ENCODE measurements at places on chromosomes 1 and 21.

- DNase-seq, result no peak
These were observed 10.4 kb downstream of the TRABD2B start for GRCh38 chr1:47986761-47987200.

DNA sequence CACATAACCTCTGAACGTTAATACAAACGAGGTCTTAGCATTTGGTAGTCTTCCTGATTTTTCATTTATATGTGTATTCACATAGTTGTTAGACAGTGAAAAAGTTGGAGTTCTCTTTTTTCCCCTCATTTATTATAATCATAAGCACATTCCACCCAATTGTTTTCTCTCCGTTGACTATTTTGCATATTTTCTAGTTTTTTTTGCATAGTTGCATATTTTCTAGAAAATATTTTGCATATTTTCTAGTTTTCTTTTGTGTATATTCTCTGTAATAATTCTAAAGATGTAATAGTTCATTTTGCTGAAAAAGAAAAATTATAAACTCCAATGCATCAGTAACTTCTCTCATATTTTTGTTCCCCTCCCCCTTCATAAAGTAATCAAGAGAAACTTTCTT, 47.5 kb downstream of the FYB2 start:
- DNase-seq, result no peak

GRCh38 chr1:11682799-11683198, 1.9 kb upstream of the MAD2L2 start:
- no peak for DNase-seq

DNA sequence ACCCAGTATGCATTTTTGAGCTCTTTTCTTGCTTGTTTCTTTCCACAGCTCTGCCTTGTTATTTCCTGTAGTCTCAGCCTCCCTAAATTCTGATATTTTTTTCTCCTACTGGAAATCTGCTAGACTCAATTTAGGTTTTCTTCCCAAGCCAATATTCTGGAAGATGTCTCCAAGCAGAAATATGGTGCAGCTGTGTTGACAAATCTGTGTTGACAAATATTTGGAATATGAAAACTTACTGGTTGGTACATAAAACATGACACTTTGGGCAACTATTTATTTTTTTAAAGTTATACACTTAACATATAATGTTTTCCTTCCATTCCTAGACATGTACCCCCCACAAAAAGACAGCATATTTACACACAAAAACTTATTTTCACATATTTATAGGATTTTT, 1048.4 kb downstream of the NCAM2 start:
- no peak for DNase-seq

GRCh38 chr1:109488201-109488600, 4.5 kb downstream of the ATXN7L2 start:
- DNase-seq, result no peak

- no peak for DNase-seq
These were observed 45.4 kb downstream of the RPL5 start for GRCh38 chr1:92877081-92877711.

DNA sequence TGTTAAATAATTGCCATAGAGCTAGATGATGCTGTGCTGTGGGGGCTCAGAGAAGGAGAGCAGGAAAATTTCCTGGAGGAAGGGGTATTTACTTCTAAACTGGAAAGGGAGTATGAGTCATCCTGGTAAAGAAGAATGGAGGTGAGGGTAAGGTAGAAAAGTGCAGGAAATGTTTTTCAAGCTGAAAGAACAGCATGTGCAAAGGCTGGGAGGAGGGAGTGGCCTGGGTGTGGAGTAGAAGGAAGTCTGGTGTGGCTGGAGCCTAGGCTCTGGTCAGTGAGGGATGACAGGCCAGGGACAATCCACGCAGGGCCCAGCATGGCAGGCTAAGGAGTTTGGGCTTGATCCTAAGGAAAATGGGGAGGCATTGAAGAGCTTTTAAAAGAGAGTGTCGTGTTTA, 45.9 kb downstream of the MATN1 start:
- DNase-seq, result no peak

- DNase-seq, result no peak
These were observed 30.2 kb downstream of the PRDX6 start for GRCh38 chr1:173507205-173507846.

- no peak for DNase-seq
These were observed 7.2 kb downstream of the HLCS start for GRCh38 chr21:36959020-36959835.

DNA sequence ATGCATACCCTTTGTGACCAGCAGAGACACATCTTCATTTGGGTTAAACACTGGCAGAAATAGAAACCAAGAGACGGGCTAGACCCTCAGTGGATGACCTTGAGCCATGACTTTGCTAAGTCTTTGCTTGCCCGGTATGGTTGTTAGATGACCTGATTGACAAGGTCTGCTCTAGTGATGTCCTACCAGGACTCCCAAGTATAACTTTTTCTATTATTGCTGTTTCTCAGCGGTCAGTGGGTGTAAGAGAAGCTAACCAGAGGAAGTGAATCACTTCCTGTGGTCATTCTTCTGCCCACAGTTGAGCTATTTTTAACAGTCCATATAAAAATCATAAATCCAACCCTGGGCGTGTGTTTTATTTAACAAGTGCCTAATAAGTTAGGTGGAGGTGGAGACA, 126.2 kb upstream of the ETS2 start:
- DNase-seq, result no peak

- DNase-seq, result no peak
These were observed 988.1 kb upstream of the B3GALT2 start for GRCh38 chr1:194174528-194174927.

DNA sequence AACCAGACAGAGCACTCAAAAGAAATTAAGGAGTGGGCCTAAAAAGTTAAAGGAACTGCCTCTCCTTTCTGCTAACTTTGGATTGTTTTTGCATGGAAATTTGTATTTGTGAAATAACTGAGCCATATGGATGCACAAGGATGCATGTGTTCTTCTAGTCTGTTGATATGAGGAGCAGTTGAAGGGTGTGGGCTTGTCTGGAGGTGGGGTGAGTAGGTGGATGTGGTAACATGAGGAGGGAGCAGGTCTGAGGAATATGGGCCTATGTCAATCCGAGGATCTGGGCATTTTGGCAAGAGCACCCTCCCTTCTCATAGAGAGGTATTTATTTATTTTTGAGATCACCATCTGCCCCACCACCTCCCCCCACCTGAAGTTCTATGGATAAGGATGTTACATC, 13.4 kb downstream of the CACNA1E start:
- DNase-seq, result no peak

- DNase-seq, result no peak
These were observed 40.8 kb upstream of the KIRREL1 start for GRCh38 chr1:157952601-157953000.

GRCh38 chr1:94773931-94774422, 46.2 kb upstream of the SLC44A3 start:
- DNase-seq, result no peak

- DNase-seq, result no peak
These were observed 185.4 kb upstream of the AJAP1 start for GRCh38 chr1:4468804-4469514.

DNA sequence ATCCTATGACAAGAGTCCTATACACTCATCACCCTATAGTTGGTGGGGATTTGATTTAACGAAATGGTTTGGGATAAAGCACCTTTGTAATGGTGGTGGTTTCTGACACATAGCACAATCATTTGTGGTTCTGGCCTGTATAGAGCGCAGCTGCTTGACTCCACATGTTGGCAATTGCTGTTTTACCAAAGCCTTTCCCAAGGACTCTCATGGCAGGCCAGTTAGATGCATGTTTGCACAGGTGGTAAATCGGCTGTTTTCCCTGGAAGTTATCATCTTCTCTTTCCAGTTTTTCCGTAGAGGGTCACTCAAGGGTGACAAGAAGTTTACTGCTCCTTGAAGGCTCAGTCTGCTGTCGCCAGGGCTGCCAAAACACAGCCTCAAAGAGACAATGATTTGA, 17.1 kb upstream of the XPR1 start:
- no peak for DNase-seq

- no peak for DNase-seq
These were observed 83.4 kb upstream of the POU3F1 start for GRCh38 chr1:38129971-38130370.

DNA sequence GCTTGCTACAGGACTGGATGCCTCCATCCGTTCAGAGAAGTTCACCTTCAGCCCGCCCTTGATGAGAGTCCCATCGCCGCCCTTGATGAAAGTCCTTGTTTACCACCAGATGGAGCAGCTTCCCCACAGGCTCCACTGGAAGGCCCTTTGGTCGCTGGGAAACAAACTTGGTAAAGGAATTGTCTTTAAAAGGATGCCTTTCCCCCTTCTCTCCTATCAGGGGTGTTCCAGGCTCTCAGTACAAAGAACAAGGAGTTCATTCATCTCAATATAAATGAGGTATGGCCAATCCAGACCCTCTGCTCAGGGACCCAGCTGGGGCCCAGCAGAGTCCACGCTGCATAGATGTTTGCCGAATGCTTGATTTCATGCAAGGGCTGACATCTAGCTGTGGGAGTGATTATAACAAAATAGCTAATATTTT, 50.8 kb downstream of the CAPN9 start:
- no peak for DNase-seq

GRCh38 chr1:29779146-29779545, 542.8 kb downstream of the PTPRU start:
- no peak for DNase-seq

GRCh38 chr1:65979136-65980044, 186.7 kb downstream of the PDE4B start:
- DNase-seq, result no peak

DNA sequence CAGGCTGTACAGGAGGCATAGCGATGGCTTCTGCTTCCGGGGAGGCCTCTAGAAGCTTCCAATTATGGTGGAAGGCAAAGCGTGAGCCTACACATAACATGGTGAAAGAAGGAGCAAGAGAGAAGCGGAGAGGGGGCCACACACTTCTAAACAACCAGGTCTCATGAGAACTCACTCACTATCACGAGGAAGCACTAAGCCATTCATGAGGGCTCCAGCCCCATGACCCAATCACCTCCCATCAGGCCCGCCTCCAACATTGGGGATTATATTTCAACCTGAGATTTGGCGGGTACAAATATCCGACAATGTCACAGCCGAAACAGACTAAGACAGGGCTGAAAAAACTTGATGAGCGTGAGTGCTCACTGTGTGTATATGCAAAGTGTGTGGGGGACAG, 89.3 kb upstream of the CNIH3 start:
- no peak for DNase-seq

DNA sequence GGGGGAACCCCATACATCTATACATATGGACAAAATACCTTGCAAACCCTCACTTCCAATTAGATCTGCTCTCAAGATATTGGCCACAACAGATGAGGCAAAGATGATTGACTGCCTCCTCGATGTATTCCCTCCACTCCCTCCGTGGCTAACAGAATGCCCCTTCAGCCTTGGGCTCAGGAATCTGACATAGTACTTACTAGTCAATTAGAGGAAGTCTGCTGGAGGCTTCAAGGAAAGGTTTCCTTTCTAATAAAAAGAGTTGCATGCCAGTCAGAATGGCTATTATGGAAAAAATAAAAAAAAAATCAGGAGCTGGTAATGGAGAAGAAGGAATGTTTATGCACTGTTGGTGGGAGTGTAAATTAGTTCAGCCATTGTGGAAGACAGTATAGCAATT, 90.4 kb upstream of the VAV3 start:
- no peak for DNase-seq

DNA sequence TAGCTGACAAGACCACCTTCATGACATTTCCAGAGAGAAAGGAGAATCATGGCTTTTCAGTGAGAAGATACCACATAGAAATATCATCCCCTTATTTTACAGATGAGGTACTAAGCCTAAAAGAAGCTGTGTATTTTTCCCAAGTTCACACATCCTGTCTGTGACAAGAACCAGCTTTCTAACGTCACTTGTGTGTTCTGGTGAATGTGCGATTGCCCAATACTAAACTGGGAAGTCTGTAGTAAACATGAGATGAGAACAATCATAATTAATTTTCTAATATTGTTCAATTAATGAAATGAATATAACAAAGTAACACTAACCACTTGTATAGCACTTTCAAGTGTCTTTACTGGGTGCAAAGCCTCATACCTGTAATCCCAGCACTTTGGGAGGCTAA, 46.0 kb downstream of the PTGER3 start:
- DNase-seq, result no peak

GRCh38 chr1:28199328-28200233, 23.1 kb upstream of the PTAFR start:
- peak; percentile 67 for DNase-seq

DNA sequence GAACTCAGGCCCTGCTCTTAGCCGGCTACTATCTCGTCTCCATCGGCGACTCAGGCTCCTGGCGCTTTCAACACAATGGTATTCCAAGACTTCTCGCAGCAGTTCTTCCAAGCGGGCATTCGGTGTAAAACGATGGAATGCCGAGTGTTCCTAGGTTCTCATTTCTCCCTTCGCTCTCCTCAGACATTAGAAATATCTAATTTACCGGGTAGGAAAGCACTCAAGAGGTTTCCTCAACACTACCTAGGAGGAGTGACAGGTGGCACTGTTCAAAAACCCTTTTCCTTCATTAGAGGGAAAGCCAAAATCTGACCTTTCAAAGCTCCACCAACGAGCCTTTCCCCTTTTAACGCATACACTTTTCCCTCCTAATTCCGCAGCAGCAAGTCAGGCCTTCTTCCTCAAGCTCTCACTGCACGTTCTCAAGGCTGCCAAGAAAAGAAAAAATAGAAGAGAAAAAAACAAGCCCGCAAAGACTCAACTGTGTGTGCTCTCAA, 601 bp downstream of the UBE2G2 start:
- no peak for DNase-seq

- DNase-seq, result no peak
These were observed 108.0 kb downstream of the HLCS start for GRCh38 chr21:36858320-36858957.

- no peak for DNase-seq
These were observed 8.5 kb downstream of the ERG start for GRCh38 chr21:38489729-38490128.

GRCh38 chr1:39538531-39539251, 37.9 kb downstream of the PABPC4 start:
- DNase-seq, result no peak

- DNase-seq, result no peak
These were observed 121.0 kb downstream of the GLIS1 start for GRCh38 chr1:53617851-53618499.

- DNase-seq, result no peak
These were observed 84.6 kb upstream of the DPYD start for GRCh38 chr1:98005326-98006010.

- DNase-seq, result no peak
These were observed 134.0 kb upstream of the IRF2BP2 start for GRCh38 chr1:234743791-234744611.

- no peak for DNase-seq
These were observed 106.9 kb downstream of the ASH1L start for GRCh38 chr1:155455588-155456195.

DNA sequence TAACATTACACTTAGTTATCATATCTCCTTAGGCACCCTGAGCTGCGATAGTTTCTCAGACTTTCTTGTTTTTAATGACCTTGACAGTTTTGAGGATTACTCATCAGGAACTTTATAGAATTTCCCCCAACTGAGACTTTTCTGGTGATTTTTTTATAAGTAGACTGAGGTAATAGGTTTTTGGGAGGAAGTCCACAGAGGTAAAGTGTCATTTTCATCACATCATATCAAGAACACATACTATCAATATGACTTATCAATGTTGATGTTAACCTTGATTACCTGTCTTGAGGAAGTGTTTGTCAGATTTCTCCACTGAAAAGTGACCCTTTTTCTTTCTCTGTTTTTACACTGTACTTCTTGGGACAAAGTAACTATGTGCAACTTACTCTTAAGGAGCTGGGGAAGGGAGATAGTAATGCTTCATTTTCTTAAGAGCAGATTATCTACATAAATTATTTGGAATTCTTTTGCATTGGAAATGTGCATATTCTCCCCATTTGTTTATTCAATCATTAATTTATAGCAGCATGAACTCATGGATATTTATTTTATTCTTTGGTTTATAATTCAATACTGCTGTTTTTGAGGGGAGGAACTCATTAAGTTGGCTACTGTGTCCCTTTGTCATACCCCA, 72.8 kb upstream of the HSD17B7 start:
- DNase-seq, result no peak

All from activated gamma-delta T cell treated with Interleukin-2 at 50 U/mL for 16 hours (primary cell).